8988T (cell line): ENCODE measurements at places on chromosomes 3 and 15.

DNA sequence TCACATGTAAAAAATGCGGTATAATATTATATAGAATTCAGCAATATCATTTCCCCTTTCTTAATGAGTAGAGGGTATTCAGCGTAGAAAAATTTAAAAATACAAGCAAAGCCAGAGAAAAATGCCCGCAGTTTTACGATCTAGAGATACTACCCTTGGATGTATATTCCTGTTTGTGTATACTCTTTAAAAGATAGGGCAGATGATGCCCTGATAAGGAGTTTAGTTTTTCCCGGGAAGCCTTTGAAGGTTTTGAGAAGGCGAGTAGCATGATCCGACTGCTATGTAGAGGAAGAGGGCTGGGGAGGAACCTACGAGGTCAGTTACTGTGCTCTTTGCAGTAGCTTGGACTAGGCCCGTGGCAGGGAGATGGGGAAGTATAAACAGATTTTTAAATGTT lies 1.2 kb downstream of the YEATS2 start:
- DNase-seq = peak; percentile 20

DNA sequence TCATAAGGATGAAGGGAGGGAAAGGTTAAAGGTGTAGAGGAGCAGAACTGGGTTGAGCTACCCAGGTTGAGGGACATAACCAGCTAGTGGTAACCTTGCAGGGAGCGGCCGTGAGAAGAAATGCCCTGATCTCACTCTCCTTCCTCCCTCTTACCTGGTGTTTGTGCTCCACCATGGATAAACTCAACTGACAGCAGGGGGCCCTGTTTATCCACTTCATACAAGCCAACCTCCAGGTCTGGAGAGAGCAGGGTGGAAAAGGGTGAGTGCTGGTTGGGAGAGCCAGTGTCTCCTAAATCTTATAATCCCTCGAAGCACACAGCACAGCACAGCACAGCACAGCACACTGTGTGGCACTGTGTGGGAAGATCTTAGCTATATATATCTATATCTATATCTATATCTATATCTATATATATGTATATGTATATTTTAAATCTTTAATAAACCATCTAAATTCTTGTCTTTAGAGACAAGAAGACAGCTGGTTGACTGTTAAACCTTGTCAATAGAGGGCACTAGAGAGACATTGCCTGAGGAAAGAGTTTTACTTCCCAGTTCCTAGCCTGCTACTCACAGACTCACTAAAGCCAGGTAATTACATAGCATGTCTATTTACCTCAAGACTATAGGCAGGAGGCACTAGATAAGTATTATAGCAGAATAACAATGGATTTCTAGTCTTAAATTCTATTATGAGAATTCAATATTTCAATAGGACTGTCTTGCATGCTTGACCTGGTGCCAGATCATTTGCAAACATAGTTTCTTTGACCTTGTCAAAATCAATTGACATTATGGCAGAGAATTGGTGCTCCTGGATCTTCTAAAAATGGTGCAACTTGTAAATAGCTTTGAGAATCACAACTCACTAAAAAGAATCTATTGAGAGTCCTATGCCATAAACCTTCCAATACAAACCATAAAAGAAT lies 21.7 kb upstream of the FMN1 start:
- no peak for DNase-seq

GRCh38 chr3:99549957-99550603 lies 88.3 kb upstream of the COL8A1 start:
- DNase-seq = no peak

DNA sequence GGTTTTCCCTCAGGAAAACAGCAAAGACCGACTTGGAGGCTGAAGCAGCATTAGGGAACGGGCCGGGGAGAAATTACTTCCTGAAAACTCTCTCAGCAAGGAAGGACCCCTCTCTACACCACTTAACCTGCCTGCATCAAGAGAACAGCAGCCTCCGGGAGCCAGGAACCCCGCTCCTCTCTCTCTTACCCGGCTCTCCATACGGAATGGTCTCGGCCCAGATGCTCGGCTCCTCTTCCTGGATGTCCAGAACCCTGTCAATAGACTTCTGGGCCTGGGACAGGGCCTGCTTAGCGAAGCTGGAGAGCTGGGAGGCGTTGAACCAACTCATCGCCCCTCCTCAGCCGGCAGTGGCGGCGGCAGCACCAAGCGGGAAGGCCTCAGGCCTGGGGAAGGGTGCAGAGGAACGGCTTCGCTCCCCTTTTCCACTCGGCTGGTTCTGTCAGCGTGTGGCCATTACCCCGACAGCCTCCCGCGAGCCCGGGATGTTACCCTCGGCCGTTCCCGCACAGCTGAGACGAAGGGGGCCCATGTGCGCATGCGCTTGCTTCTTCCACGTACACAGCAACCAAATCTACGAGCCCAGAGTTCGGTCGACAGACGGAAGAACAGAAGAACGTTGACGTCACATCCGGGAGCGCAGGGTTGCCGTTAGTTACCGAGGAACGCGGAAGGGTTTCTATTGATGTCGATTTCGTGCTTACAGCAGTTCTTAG lies at the start of gene TMF1:
TSS of gene TMF1 (minus strand) at position 578 of the 716 bp plus-strand sequence. CDS start at position 331, 247 bp downstream.
- DNase-seq = peak; percentile 47

DNA sequence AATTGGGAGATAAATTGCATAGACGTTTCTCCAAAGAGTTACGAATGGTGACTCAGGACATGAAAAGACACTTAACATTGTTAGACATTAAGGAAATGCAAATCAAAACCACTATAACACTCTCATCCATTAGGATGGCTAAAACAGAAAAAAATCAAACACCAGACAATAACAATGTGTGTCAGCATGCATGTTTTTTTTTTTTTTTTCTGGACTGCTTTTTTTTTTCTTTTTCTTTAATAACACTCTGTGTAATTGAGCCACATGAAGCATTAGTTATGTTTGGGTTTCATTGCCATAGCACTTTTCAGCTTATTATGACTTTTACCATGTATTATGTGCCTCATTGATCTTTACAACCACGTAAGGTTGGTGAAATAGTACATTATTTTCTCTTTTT lies 95.0 kb downstream of the NFKBIZ start:
- DNase-seq = no peak
